ENCODE measurements at places on chromosomes 1 and 21. TPM values are rescaled to one million over a fixed set of nuclear protein-coding genes. Genes with fewer than 3 reads are reported as not detected.

Gene BTBD19
- 0.78 TPM for total RNA-seq

Gene LRIG2
- total RNA-seq, result 33.9 TPM

Gene KLHDC8A
- 5.0 TPM for total RNA-seq

Gene NEXN
- total RNA-seq, result 0.90 TPM

Gene S100A12
- total RNA-seq, result not detected

Gene CELA3A
- not detected for total RNA-seq

Gene FTCD
- not detected for total RNA-seq

DNA sequence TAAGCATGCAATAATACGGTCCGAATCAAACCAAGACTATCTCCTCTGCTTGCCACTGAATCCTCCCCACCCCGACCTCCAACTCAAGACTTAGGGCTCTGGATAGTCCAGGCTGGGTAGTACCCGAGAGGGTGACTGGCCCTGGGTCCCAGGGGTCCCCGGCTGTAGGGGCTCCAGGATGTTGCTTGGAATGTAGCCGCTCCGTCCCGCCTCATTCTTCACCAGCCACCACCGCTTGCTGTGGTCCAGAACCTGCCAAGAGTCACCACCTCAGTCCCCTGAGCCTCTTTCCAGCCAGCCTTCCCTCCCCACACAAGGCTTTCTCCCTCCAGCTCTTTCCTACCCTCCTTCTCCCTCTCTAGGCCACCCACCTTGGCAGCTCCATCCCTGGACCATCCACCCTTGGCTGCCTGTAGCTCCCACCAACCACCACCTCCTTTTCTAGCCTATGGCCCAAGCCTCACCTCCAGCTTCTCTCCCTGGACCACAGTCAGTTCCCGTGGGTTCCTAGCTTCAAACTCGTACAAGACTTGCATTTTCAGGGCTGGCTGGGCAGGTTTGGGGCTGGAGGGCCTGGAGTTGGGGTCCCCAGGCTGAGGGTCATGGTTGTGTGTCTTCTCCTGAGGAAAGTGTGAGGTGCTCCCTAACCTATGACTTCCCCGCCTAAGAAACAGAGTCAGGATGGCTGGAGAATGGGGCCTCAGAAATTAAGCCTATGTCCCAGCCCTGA lies 10.9 kb upstream of the GSTM3 start:
- DNase-seq, result peak; percentile 16

DNA sequence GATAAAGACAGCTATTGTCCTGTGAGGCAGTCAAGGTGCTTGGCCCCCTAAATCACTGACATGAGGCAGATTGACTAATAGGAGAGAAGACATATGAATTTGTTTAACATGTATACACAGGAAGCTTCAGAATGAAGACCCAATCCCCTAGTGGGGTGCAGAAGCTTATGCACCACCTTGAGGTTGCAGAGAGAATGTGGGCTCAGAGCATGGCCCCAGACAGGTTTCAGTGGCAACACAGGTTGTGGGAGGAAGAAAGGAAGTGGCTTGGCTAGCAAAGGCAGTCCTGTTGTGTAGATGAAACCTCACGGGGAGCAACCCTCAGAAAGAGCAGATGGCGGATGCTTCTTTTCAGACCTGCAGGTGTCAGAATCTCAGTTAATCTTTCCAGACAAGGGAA lies 37.0 kb upstream of the PARP1 start:
- no peak for DNase-seq

GRCh38 chr1:94753171-94753972 lies 66.8 kb upstream of the SLC44A3 start:
- DNase-seq, result no peak

- no peak for DNase-seq
Measured at GRCh38 chr1:180600343-180600742, 31.5 kb upstream of the XPR1 start.

GRCh38 chr1:16043521-16043920 lies at the start of gene CLCNKB:
CLCNKB (plus strand) TSS chr1:16043782; CDS start chr1:16044493, 711 bp downstream.
- DNase-seq, result no peak

DNA sequence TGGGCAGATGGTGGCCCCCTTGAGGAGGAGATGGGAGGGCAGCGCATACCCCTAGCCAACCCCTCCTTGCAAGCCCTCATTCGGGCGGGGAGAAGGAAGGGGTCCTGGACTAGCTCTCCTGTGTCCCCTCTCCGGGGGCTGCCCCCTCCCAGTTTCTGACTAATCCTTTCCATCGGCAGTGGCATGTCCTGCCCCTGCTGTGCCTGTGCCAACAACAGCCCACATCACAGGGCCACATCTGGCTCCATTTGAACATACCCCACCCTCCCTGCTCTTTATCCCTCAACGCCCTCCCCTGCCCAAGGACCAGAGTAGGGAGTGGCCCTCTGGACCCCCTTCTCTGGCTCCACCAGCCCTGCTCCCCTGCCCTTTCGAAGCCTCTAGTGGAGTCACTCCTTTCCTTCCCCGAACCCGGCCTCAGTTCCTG lies 11.0 kb upstream of the LMNA start:
- peak; percentile 65 for DNase-seq

DNA sequence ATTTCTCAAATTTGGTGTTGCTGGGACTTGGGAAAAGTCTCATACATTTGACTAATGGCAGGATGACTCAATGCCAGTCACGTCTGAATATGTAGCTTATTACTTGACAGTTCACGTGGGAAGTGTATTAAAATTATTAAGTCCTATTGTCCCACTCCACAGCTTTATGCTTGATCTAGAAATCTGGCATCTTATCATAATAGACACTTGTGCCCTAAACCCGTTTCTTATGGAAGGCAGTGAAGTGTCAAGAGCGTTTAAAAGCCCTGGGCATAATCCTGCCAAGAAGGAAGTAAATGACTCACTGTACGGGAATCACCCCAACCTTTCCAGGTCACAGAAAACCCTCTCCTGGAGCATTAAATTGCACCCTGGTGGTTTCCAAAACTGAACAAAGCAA lies 207.4 kb downstream of the APP start:
- DNase-seq, result no peak

GRCh38 chr1:7698641-7699040 lies 72.5 kb upstream of the VAMP3 start:
- peak; percentile 31 for DNase-seq

GRCh38 chr1:70038025-70038424 lies 167.4 kb downstream of the LRRC40 start:
- no peak for DNase-seq

DNA sequence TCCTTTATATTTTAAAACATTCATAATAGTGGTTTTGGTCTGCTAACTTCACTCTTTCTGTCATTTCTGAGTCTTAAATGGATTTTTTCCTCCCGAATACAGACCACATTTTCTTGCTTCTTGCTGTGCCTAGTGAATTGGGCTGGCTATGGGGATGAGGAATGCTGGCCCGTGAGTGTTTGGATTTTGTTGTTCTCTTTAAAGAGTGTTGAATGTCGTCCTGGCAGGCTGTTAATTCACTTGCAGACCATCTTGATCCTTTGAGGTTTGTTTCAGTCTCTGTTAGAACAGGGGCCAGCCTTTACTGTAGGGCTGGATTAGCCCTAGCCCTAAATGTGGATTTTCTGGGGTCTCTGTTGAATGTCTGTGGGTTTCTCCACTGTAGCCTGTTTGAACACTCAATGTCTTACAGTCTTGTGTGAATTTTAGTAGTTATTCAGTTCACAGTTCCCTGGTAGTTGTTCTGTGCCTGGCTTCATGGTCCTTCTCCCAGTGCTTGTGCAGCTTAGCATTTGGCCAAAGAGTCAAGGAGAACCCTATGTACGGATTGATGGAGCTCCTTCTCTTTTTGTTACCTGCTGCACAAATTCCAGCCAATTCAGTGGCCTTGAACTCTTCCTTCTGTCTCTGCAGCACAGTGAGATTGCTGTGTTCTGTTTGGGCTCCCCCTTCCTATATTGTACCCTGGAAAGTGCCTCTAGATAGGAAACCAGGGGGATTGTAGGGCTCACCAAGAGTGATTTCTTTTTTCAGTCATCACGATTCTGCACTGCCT lies 95.7 kb downstream of the DYRK1A start:
- DNase-seq, result no peak

- DNase-seq, result no peak
Measured at GRCh38 chr1:161768461-161768860, 2.3 kb downstream of the ATF6 start.

DNA sequence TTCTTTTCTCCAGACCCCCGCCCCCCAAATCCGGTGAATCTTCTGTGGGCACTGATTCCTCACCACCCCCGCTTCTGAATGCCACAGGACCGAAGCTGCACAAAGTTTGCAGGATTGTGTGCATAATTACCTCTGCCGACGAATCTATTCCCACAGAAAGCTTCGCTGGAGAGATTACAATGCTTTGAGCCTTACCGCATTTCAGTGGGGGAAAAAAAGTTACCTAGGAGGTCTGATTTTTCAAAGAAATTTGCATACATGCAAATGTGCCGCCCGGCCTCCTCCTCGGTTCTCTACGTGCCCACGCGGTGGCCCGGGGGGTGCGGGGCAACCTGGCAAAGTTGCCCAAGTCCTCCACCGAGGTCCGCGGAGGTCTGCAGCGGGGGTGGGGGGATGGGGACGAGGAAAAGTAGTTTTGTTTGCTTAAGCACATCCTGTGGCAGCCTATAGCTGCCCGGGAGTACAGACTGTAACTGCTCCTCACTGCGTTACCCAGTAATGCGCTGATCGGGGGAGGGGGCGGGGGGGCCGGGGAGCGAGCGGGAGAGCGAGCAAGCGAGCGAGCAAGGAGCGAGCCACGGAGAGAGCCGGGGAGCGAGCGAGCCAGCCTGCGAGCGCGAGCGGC lies 563 bp upstream of the NFIA start:
- peak; percentile 87 for DNase-seq

Data from H7 (cell line).